Sigmoid colon (tissue), 7 donors: ENCODE measurements at places on chromosomes 7 and 10. TPM values are rescaled to one million over a fixed set of nuclear protein-coding genes. Genes with fewer than 3 reads are reported as not detected.

- peaks cover 11% of the 10 kb centered on the region for H3K4me1 ChIP-seq
- H3K27ac ChIP-seq = no peak overlapping the region
- H3K4me3 ChIP-seq = no peak overlapping the region
- H3K36me3 ChIP-seq = no peaks in the 10 kb centered on the region
- DNase-seq = no peak
- no peaks in the 10 kb centered on the region for H3K27me3 ChIP-seq
These were observed 15.5 kb downstream of the ZNF487 start for GRCh38 chr10:43452356-43452914.

DNA sequence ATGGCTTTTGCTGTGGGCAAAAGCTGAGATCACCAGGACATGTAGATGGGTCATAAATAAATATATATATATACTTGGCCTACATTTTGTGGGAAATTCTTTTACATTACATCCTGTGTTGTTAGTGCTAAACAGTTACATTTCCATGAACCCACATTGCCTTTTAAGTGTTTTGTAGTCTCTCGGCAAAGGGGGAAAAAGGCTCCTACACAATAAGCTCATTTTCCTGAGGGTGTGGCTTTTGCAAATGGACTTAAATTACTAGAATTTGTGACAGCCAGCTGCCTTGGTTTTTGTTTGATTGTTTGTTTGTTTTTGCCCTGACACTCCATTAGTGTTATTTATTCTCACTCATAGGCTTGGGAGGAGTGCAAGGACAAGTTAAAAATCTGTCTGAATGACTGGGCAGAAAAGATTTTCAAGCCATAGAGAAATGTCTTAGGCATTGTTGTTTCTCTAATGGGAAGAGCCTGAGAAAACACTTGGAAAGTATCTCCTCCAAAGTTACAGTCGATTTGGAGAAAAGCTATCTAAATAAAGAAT, 128.8 kb downstream of the DGKB start:
- no peaks in the 10 kb centered on the region for H3K36me3 ChIP-seq
- no peak overlapping the region for H3K27ac ChIP-seq
- peaks cover 9% of the 10 kb centered on the region for H3K4me1 ChIP-seq
- no peak overlapping the region for H3K4me3 ChIP-seq
- H3K27me3 ChIP-seq = no peaks in the 10 kb centered on the region
- no peak for DNase-seq

DNA sequence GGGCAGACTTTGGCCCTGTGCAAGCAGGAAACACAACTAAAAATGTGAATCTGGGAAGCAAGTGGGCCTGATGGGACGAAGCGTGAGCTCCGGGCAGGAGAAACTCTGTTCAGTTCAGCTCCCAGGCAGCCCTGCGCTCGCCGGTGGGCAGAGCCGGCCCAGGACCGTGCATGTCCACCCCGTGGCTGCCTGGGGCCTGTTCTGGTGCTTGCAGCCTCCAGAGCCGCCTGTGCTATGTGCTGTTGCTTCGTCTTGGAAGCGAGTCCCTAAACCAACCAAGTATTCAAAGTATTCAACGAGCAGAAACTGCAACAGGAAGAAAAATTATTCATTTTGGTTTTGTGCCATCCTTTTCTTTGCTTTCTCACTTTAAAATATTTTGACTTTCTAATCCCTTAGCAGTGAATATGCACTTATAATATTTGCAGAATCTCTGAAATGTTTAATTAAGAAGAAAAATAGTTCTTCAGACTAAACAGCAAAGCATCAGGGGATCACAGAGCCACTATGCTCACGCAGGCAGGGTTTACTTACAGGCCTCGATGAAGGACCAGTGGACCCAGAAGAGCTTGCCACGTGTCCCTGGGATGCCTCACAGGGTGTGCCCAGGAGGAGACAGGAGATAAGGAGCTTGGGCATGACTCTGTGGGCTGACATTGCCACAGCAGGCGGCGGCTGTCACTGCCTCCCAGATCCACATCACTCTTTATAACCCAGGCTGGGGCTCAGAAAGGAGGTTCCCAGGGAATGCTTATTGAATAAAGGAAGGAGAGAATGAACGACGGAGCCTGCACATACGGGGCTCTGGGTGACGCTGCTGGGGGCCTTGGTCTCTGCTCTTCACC, 45.6 kb downstream of the VIPR2 start:
- peaks cover 50% of the 10 kb centered on the region for H3K4me1 ChIP-seq
- peak overlapping the region; percentile 75 for H3K27ac ChIP-seq
- no peaks in the 10 kb centered on the region for H3K36me3 ChIP-seq
- no peak overlapping the region for H3K4me3 ChIP-seq
- DNase-seq = peak; percentile 75
- H3K27me3 ChIP-seq = no peaks in the 10 kb centered on the region

DNA sequence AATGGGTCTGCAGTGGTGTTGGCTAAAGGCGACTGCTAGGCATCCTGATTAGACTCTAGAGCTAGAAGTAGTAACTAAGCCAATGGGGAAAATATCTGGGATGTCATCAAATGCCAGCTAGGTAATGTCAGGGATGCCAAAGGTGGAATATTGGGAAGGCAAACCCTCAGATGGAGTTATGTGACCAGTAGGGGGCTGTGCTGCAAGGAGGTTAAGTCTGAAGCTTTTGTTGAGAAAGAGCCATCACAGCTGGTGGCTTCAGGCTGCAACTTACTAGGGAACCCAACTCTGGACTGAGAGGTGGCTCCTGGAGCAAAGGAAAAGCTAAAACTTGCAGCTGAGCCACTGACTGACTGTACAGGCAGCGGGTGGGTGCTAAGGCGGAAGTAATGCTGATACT, 576.9 kb upstream of the GHITM start:
- H3K4me3 ChIP-seq = no peak overlapping the region
- no peak for DNase-seq
- no peaks in the 10 kb centered on the region for H3K27me3 ChIP-seq
- H3K36me3 ChIP-seq = no peaks in the 10 kb centered on the region
- H3K27ac ChIP-seq = no peak overlapping the region
- H3K4me1 ChIP-seq = no peaks in the 10 kb centered on the region

DNA sequence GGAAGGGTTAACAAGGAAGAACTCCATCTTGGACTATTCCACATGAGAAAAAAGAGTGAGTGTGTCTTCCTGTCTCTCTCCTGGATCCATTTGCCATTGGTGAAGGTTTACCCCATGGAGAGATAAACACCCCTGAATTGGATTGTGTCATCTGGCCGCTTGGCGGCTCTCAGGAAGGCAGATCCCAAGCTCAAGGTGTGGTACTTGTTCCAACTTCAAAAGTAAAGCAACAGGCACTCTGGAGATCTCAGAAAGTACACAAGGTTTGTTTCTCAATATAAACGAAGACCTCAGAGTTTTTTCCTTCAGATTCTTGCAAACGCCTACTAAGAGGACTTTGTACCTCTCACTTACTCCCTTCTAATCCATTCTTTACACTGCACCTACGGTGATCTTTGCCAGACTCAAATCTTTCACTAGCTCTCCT, 116.7 kb downstream of the REEP3 start:
- peaks cover 3% of the 10 kb centered on the region for H3K4me1 ChIP-seq
- no peak overlapping the region for H3K27ac ChIP-seq
- H3K4me3 ChIP-seq = no peak overlapping the region
- no peaks in the 10 kb centered on the region for H3K27me3 ChIP-seq

- no peak overlapping the region for H3K27ac ChIP-seq
- H3K27me3 ChIP-seq = no peaks in the 10 kb centered on the region
- DNase-seq = no peak
These were observed 12.6 kb upstream of the OR6B1 start for GRCh38 chr7:143987513-143987912.

DNA sequence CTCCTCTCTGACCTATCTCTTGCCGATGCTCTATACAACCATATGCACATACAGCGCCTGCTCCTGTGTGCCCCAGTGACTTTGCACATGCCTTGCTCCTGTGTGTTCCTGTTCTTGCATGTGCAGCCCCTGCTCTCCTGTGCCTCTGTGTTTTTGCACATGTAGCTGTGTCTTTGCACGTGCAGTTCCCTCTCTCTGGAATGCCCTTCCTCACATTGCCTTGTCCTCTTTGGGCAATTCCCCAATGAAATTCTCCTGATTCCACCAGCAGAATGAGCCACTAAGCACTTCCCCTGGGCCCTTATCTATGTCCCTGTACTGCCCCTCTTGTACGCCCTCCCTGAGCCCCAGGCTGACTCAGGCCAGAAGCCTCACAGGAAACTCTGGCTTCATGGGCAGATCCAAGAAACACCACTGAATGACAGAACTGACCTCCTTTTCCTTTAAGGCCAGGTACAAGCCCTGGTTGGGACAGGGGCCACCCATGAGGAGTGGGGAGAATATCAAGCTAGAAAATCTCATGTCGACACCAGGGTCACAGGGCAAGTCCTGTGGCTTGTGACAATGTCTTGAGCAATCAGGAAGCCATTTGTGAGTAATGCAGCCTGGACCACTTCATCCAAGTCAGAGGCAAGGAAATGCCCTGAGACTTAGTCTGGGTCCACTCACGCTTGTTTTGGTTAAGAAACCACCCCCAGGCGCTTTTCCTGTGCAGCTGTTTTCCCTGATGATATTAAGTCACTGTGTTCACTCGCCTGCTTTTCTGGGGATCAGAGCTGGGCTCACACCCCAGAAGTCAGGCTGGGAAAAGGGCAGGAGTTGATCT, 1.9 kb upstream of the ARHGAP22 start:
- H3K27me3 ChIP-seq = no peaks in the 10 kb centered on the region
- no peaks in the 10 kb centered on the region for H3K36me3 ChIP-seq
- peak overlapping the region; percentile 51 for H3K27ac ChIP-seq
- peaks cover 21% of the 10 kb centered on the region for H3K4me1 ChIP-seq
- H3K4me3 ChIP-seq = no peak overlapping the region

- H3K36me3 ChIP-seq = no peaks in the 10 kb centered on the region
- H3K27ac ChIP-seq = no peak overlapping the region
- no peak for DNase-seq
- H3K27me3 ChIP-seq = no peaks in the 10 kb centered on the region
- H3K4me1 ChIP-seq = peaks cover 22% of the 10 kb centered on the region
These were observed 29.1 kb downstream of the CDCA7L start for GRCh38 chr7:21916629-21917028.

- no peak overlapping the region for H3K4me3 ChIP-seq
- H3K27ac ChIP-seq = no peak overlapping the region
- H3K36me3 ChIP-seq = no peaks in the 10 kb centered on the region
- DNase-seq = peak; percentile 51
- H3K4me1 ChIP-seq = no peaks in the 10 kb centered on the region
These were observed 53.8 kb downstream of the PARP12 start for GRCh38 chr7:140008755-140009610.

GRCh38 chr7:110719741-110720140, 371.2 kb upstream of the LRRN3 start:
- DNase-seq = no peak
- no peaks in the 10 kb centered on the region for H3K4me1 ChIP-seq
- H3K36me3 ChIP-seq = no peaks in the 10 kb centered on the region
- H3K27me3 ChIP-seq = no peaks in the 10 kb centered on the region
- H3K27ac ChIP-seq = no peak overlapping the region
- H3K4me3 ChIP-seq = no peak overlapping the region

GRCh38 chr7:151242159-151243044, 6.1 kb downstream of the SMARCD3 start:
- H3K4me3 ChIP-seq = no peak overlapping the region
- H3K36me3 ChIP-seq = no peaks in the 10 kb centered on the region
- peak; percentile 64 for DNase-seq
- no peak overlapping the region for H3K27ac ChIP-seq

GRCh38 chr10:30436191-30436611, 2.2 kb downstream of the MAP3K8 start:
- H3K4me3 ChIP-seq = peak overlapping the region; percentile 62
- DNase-seq = peak; percentile 70
- peaks cover 16% of the 10 kb centered on the region for H3K36me3 ChIP-seq
- no peaks in the 10 kb centered on the region for H3K27me3 ChIP-seq
- peaks cover 40% of the 10 kb centered on the region for H3K4me1 ChIP-seq

DNA sequence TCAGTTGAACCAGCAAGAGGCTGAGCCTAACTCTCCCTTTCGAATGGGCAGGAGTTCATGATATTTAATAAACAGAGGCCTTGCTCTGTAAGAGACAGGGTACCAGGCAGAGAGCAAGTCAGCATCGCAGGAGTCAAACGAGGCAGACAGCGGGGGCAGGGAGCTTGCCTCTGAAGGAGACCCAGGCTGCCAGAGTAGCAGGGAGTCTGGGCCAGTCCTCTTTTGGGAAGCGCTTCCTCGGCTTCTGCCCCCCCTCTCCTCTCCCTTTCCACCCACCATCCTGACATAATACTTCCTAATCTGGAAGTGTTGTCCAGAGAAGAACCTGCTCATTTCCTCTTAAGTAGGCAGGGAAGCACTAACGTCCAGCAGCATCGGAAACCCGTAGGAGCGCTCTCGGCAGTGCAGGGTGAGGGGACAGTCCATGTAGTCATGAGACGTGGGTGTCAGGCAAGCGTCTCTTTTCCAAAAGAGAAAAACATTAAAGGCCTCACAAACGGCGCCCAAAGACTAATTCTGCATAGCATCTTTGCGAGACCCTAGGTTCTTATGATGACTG, 171.1 kb downstream of the EGFR start:
- peak; percentile 61 for DNase-seq
- no peaks in the 10 kb centered on the region for H3K4me1 ChIP-seq
- H3K27me3 ChIP-seq = no peaks in the 10 kb centered on the region
- no peak overlapping the region for H3K27ac ChIP-seq
- no peak overlapping the region for H3K4me3 ChIP-seq
- peaks cover 53% of the 10 kb centered on the region for H3K36me3 ChIP-seq

DNA sequence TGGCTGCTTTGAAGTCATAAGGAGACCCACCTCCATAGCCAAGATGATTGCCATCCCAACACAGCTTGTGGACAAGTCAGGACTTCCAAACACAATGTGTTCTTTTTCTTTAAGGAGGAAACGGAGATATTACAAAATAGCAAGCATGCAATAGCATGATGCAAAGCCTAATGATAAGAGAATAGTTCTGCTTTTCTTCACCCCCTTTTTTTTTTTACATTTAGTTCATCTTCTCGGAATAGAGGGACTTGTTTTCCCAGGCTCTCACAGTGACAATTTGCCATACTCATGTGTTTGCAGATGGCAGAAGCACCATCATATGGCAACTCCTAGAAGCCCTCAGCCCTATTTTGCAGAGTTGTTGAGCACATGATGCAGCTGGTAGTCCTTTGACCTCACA, 119.8 kb downstream of the ITGB8 start:
- DNase-seq = no peak
- no peaks in the 10 kb centered on the region for H3K27me3 ChIP-seq
- H3K27ac ChIP-seq = no peak overlapping the region
- H3K4me1 ChIP-seq = no peaks in the 10 kb centered on the region
- H3K4me3 ChIP-seq = no peak overlapping the region
- H3K36me3 ChIP-seq = no peaks in the 10 kb centered on the region

GRCh38 chr7:135100856-135101255, 47.0 kb upstream of the TMEM140 start:
- no peak overlapping the region for H3K27ac ChIP-seq
- no peaks in the 10 kb centered on the region for H3K27me3 ChIP-seq
- DNase-seq = no peak
- H3K4me3 ChIP-seq = no peak overlapping the region
- H3K4me1 ChIP-seq = no peaks in the 10 kb centered on the region
- no peaks in the 10 kb centered on the region for H3K36me3 ChIP-seq

GRCh38 chr7:41275255-41275654, 427.6 kb downstream of the INHBA start:
- H3K27me3 ChIP-seq = no peaks in the 10 kb centered on the region
- no peak overlapping the region for H3K4me3 ChIP-seq
- H3K4me1 ChIP-seq = no peaks in the 10 kb centered on the region
- H3K27ac ChIP-seq = no peak overlapping the region
- DNase-seq = no peak
- H3K36me3 ChIP-seq = no peaks in the 10 kb centered on the region

Gene FGFBP3
- total RNA-seq = 0.71 TPM

Gene KIAA1217
- total RNA-seq = 11.4 TPM

Gene ADD3
- 91.2 TPM for total RNA-seq

Gene NPFFR1
- not detected for total RNA-seq

Gene FKBP6
- total RNA-seq = not detected

Gene RAPGEF5
- 17.9 TPM for total RNA-seq

Gene GOLGA7B
- total RNA-seq = 0.71 TPM

Gene RPP30
- total RNA-seq = 41.3 TPM

Gene C1GALT1
- 10.0 TPM for total RNA-seq

Gene ATG9B
- not detected for total RNA-seq
